Left renal cortex interstitium (tissue), 4 donors: ENCODE measurements at places on chromosomes 3 and 15. TPM values are rescaled to one million over a fixed set of nuclear protein-coding genes. Genes with fewer than 3 reads are reported as not detected.

Gene ZNF660
- 11.0 TPM for polyA plus RNA-seq

Gene CELF6
- 5.2 TPM for polyA plus RNA-seq

Gene DLL4
- polyA plus RNA-seq, result 8.4 TPM

Gene FEZF2
- not detected for polyA plus RNA-seq

DNA sequence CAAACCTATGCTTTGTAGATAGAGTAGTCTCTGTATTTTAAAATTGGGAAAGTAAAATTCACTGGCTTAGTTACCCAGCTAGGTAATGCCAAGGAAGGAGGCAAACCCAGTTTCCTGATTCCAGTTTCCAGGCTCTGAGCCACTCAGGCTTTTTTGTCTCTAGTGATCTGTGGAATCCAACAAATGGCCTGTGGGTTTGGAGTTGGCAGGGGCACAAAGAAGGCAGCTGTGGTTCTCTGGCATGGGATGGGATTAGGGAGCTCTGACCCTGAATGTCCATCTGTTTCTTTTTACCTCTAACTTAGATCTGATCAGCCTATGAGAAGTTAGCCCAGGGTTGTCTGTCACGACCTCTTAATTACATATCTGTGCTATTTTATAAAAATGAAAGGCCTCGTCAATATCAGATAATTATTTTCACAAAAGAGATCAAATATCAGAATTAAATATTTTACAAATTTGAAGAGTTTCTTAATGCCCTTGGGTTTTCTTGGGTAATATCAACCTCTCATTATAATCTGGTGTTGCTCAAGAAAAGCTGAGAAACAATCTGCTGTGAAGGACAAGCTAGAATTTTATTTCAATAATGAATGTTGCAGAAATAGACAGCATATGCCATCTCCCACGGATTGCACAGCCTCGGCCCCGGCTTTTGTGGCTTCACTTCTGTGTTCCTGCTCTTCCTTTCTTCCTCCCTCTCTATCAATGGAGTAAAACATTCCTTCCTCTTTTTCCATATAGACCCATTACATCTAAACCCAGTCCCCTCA lies 63.7 kb upstream of the DAZL start:
- no peak for DNase-seq

DNA sequence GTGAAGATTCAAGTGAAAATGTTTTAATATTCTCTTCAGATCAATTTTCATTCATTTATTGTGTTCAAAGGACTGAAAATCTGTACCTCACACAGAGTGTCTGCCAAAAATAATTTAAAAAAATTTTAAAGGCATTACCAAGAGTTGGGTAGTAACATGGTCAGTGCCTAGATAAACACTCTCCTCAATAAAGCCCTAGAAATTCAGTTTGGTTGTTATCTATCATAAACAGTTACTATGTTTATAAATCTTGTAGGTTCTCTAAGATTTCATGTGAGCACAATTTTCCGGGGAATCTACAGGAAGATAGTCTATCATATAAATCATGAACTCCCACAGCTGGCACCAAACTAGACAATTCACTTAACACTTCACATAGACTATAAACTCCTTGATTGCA lies 128.6 kb downstream of the GSK3B start:
- no peak for DNase-seq

GRCh38 chr3:67602816-67603215 lies 51.6 kb downstream of the SUCLG2 start:
- DNase-seq, result no peak

DNA sequence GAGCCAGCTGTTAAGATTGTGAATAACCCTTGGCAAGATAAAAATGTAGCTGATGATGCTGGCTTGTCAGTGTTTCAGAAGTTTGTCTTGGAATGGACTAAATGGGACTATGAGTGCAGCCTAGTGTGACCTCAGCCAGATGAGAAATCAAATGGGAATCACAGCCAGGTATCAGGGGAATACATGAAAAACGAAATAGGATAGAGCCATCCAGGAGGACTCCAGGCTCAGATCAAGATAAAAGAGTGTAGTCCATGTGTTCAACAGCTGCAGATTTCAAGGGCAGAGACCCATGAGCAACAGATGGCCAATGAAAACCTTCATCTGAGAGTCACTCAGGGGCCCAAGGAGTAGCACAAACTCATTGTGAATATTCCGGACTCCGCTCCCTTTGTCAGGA lies 1080.9 kb upstream of the CADM2 start:
- no peak for DNase-seq

DNA sequence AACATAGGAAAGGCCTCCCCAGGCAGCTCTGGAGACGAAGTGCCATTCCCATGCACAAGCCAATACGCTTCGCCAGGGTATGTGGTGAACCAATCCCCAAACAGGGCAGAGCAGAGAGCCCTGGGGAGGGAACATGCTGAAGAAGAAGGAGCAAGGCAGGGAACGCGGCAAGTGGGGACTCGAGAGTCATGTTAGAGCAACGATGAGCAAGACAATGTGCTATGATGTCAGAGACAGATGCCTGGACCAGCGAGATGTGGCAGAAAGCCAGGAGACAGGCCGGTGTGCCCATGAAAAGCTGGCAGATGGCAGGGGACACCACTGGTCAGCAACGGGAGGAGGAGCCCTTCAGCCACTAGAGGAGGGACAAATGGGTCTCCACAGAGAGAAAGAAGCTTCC lies 39.6 kb downstream of the NIPA2 start:
- no peak for DNase-seq

DNA sequence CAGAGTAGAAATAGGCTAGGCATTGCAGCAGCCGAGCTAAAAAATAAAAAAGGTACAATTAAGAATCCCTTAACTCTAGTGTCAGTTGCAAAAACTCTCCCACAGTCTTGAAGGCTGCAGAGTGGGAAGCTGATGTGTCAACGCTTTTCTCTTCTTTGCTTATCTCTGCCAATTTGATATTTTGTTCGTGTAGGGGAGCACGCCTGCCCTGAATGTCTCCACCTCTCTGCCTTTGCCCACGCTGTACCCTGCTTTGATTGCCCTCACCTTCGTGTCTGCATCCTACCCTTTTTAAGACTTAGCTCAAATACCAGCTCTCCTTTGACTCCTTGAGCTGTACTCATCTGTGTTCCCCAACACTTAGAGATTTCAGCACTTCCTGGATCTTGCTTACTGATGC lies 155.4 kb upstream of the CADPS start:
- DNase-seq, result no peak

DNA sequence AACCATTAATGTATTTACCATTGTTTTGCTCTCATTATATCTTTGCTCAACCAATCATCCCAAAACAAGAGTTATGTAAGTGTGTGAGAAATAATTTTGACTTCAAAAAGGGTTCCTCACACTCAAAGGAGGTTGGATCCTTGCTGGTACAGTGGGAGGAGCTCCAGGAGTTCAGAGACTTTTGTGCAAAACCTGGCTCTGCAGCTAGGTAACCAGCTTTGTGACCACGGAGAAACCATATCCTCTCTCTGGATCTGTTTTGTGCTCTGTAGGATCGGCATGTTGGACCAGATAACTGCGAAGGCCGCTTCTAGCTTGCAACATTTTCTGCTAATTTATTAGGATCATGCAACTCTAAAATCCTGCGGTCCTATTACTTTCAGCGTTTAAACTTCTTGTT lies 128.6 kb upstream of the LIPC start:
- no peak for DNase-seq

DNA sequence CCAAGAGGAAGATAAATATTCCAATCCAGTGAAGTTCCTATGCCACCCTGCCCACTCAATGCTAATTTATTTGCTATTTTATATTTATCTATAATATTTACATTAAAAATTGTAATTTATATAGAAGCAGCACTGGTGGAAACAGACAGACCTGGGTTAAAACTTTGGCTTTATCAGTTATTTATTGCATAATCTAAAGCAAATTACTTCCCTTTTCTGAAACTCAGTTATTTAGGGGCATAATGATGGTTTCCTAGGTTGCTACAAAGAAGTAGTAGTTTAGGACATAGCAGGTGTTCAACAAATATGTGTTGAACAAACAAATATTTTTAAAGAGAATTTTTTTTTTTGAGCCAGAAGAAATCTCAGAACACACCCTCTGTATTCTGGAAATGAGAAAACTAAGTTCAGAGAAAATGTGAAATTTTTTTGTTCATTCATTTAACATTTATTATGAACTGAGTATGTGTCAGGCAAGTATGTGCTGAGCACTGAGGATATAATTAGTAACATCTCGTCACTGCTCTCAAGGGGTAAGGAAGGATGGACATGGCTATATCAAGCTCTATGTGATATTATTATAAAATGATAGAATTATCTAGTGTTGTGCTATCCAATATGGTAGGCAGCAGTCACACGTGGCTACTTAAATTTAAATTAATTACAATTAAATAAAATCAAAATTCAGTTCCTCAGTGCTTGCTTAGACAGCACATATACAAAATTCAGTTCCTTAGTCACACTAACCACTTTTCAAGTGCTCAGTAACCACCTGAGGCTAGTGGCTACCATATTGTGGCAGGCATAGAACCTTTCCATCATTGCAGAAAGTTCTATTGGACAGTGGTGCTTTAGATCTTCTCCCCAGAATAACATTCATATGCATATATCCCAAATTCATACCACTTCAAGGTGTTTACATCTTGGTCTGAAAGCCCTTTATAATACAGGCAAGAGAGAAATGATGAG lies 7.0 kb upstream of the UBE2Q2 start:
- no peak for DNase-seq

- DNase-seq, result no peak
These were observed 10.1 kb downstream of the SLC51B start for GRCh38 chr15:65055201-65055870.
